ENCODE measurements at places on chromosomes 7 and 10.

GRCh38 chr10:91006752-91007346 is 86.0 kb upstream of the ANKRD1 start:
- DNase-seq, result no peak

DNA sequence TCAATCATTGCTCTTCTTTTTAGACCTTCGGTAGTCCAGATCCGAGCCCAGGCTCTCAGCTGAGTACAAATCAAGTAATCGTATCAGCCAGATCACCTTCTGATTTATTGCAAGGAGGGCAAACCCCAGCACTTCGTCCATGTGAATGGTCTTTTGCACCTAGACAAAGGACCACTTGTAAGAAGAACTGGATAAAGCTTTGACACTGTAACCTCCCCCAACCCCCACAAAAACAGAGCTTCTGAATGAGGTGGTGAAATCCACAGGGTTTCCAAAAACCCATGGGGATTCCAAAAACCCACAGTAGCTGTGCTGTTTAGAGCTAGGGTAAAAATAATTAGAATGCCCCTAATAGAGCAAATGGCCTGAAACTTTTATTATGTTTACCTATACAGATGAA is 148.8 kb upstream of the ODAD2 start:
- no peak for DNase-seq

DNA sequence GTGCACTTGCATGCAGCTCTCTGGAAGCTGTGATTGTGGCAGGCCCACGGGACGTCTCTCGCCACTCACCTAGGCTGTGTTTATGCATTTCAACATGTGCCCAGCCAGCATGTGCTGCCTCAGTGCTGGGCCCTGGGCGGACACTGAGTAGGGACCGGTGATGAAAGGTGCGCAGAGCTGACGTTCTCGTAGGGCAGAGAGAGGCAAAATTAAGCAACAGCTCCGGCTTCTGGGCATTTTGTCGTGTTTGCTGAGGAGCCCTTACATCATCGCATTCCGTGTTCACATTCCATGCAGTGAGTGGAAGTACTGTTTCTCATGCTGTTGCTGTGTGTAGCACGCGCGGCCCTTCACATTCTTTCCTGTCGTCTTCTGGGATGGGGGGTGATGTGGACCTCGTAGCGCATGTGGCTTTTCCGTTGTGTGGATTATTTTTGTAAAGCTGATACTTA is 50.5 kb downstream of the PRF1 start:
- DNase-seq, result no peak

DNA sequence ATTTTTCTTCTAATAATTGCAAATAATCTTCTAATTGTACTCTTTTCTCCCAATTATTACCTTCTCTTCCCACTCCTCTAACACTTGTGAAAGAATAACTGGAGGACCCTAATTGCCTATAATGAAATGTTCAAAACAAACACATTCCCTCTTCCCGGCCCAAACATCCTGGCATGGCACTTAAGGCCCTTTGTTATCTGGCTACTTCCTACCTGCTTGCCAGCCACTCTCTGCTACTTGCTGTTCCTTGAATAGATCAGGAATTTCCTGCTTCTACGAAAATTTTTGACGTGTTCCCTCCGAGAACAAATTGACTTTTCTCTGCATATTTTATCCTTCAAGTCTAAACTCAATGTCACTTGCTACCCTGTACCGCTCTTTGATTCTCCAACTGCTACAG is 56.1 kb upstream of the NOBOX start:
- DNase-seq, result no peak

GRCh38 chr7:154859747-154860620 is 142.9 kb downstream of the PAXIP1 start:
- DNase-seq, result no peak

DNA sequence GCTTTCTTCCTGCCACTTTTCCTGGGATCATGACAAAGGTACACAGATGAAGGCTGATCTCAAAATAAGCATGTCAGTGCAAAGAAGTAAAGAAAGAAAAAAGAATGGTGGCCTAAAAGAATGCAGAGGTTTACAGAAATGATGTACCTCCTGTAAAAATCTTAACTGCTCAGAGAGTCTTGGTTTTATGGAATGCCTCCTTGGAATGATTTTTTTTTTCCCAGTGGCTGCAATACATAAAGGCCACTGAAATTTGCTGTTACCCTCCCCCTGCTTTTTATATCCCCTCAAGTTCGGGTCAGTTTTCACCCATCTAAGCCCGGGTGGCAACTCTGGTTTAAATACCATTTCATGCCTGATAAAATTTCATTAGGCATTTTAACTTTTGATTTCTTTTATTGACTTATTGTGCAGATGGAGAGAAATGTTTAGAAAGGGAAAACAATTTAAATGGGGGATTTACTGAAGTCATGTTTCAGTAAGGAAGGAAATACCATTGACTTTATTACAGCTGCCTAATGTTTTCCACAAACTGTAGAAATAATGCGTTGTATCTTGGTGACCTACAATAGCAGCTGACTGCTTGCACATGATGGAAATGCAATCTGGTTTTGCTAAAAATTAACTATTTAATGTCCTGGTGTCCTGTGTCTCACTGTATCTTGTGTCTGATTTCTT is 102.5 kb downstream of the SAMD9 start:
- DNase-seq, result no peak

DNA sequence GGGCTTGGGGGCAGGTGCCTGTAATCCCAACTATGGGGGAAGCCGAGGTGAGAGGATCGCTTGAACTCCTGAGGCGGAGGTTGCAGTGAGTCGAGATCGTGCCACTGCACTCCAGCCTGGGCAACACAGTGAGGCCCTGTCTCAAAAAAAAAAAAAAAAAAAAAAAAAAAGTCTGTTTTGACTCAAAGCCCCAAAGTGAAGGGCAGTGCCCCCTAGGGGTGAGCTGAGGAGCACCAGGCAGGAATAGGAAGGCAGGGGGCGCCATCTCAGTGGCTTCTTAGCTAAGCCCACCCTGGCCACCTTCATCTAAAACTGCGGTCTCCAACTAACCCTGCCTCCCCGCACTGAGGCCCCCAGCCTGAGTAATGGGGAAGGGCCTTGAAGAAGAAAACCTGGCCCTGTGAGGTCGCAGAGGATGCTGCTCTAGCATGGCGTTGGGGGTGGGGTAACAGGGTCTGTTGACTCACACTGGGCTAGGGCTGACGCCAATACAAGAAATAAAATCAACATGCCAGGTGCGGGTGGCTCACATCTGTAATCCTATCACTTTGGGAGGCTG is 9.8 kb downstream of the PODXL start:
- peak; percentile 31 for DNase-seq

GRCh38 chr10:60937784-60938654 is 6.0 kb downstream of the RHOBTB1 start:
- no peak for DNase-seq

DNA sequence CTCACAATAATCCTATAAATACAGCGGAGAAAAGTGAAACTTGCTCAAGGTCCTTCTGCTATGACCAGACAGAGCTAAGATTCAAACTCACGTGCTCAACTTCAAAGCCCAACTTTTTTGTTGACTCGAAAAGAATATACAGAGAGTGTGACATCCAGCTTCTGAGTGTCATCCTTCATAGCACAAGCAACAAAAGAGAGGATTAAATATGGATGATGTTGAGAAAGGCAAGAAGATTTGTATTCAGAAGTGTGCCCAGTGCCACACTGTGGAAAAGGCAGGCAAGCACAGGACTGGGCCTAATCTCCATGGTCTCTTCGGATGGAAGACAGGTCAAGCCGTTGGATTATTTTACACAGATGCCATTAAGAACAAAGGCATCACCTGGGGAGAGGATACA is 2.1 kb upstream of the FAM3C start:
- DNase-seq, result no peak
